Dermis blood vessel endothelial cell (primary cell): ENCODE measurements at places on chromosomes 11 and 22. TPM values are rescaled to one million over a fixed set of nuclear protein-coding genes. Genes with fewer than 3 reads are reported as not detected.

Gene DBX1
- total RNA-seq: not detected in 2 replicates

Gene PRR33
- total RNA-seq: not detected in 2 replicates

Gene APOA4
- total RNA-seq: not detected in 2 replicates

Gene OR4A16
- not detected in 2 replicates for total RNA-seq

Gene BBOX1
- not detected in 2 replicates for total RNA-seq
